ENCODE measurements at places on chromosomes 13 and 19.
A peak's percentile ranks its signal among the peaks of the same experiment; 100 is the strongest.

DNA sequence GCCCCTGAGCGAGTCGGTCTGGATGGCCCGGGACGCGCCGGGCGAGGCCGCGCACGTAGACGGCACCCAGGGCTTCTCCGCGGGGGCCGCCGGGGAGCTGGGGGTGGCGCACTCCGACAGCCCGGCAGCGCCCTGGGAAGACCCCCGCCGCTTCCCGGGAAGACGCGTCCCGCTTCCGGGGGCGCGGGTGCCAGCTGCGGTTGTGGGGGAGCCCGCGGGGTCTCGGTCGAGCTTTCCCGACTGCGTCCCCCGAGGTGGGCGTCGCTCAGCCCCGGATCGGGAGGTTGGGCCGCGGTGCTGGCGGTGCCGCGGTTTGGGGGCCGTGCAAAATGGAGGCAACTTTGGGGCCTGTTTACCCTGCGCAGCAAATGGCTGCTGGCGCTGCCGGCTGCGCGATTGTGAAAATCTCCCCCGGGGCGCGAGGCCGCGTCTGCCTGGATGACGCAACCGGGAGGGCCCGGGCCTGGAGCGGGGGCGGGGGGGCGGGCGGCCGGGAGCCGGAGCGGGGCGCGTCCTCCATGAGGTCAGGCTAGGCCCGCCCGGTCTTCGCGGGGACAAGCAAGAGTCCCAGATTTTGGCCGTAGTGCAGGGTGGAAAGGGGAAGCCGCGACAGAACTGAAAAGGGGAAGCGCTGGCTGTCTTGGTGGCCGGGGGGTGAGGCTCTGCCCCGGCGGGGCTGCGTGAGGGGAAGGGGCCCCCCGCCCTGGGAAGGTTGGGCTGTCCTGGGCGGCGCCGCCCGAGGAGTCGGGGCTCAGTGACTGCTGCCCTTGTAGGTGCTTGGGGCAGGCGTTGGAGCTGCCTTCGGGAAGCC, 11.3 kb downstream of the PEAK3 start:
- peak; percentile 75 for DNase-seq

DNA sequence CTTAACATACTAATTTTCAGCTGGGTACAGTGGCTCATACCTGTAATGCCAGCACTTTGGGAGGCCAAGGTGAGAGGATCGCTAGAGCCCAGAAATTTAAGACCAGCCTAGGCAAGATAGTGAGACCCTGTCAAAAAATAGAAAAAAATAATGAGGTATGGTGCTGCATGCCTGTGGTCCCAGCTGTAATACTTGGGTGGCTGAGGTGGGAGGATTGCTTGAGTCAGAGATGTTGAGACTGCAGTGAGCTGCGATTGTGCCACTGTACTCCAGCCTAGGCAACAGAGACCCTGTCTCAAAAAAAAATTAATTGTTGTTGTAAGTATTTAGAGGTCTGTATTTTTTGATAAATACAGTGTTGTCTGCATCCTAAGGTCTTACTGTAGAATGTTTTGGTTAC, 66.8 kb downstream of the FNDC3A start:
- DNase-seq = no peak

- DNase-seq = no peak
These were observed 66.8 kb upstream of the RAP2A start for GRCh38 chr13:97367016-97367822.

DNA sequence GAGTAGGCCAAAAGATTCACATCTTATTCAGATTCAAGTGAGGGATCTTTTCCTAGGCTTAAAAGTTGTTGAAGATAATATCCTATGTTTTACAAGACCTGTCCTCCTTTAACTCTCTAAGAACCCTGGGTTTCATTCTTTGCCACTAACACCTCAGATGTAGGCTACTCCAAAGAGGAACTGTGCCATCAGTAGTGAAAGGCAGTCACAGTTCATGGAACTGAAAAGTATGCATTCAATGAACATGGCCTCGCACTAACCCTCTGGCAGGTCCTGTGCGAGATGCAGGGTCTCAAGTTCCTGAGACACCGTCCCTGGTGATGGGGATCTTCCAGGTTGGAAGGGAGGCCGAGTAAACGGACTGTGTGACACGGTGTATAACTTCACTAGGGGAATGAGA, 4.3 kb downstream of the LGALS14 start:
- DNase-seq = no peak

DNA sequence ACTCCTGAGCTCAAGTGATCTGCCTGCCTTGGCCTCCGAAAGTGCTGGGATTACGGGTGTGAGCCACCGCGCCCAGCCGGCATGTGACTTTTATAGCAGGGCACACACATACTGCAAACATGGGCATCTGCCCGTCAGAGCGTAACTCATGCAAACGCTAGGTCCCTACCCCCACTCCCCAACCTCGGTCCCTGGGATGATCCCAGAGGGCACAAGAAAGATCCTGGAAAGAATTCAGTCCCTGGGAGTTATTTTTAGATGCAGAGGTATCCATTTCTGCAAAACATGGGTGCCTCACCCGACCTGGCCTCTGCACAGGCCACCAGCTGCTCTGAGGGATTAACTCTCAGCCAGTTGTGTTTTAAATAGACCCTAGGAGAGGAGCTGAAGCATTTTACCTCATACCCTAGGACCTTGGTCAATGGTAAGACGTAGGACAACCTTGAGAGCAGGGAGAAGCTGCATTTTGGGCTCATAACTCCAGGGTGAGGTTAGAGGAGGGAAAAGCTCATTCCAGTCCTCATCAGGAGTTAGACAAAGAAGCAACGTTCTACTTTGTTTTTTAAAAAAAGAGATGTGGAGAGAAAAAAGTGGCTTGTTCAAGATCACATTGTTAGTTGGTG, 10.8 kb downstream of the TMEM38A start:
- peak; percentile 67 for DNase-seq

- DNase-seq = no peak
These were observed at the start of the genes COL4A1 and COL4A2 for GRCh38 chr13:110306960-110307766. COL4A1 (minus strand) TSS chr13:110307157; CDS start chr13:110307027, 130 bp downstream. COL4A2 (plus strand) TSS chr13:110307284; CDS start chr13:110307904, 620 bp downstream.

DNA sequence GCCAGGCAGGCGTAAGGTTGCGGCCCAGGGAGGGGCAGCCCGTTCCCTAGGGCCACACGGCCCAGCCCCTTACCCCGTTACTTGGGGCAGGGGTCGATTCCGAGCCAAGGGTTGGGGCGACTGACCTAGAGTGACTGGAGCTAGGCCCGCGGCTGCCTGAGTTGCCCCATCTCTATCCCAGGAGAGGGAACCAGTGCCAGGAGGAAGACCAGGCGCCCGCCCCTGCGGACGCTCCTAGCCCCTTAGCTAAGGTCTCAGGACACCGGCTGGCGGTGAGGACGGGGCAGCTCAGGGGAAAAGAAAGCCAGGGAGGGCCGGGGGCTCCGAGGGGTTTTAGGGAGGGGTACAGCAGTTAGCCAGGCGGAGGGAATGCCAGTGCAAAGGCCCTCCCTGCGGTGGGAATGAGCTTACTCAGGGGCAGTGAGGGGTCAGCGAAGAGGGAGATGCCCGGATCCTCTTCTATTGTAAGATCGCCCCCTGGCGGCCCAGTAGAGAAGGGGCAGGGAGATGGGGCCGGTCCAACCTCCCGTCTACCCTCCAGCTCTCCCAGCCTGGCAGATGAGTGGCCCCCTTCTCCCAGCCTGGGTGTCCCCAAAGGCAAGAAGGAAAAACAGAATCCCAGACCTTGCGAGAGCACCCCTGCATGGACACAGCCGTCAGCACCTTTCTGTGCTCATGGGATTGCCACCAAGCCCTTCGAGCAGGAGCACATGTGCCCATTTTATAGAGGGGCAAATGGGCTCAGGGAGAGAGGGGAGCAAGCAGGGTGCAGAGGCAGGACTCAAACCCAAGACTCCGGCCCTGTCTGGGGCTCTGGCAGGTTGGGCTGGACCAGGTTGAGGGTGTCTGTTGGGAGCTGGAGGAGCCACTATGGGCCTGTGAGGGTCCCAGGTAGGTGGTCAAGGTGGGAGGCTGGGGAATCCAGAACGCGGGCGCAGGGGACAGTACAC, 16.3 kb downstream of the CILP2 start:
- peak; percentile 83 for DNase-seq

DNA sequence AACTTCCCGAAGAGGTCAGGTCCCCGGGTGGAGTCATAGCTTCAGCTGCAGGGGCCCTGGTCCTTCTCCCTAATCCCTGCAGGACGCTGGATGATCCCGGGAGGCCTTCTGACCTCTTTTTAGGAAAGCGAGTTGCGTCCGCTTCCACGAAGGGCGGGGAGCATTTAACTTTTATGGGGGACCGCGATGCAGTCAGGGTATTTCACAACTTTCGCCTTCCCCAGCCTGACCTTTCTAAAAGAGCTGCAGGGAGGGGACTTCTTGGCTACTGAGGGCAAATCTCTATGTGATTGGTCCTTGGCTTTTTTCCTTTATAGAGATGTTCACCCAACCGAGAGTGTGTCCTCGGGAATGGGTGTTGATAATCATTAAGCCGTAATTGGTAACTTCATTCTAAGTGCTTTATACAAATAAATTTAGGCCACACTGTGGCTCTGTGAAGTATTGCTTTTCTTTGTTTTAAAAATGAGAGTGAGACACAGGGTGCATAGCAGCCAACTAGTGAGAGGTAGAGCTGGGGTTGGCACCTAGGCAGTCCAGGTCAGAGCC, 778 bp downstream of the ZNF230 start:
- peak; percentile 38 for DNase-seq

DNA sequence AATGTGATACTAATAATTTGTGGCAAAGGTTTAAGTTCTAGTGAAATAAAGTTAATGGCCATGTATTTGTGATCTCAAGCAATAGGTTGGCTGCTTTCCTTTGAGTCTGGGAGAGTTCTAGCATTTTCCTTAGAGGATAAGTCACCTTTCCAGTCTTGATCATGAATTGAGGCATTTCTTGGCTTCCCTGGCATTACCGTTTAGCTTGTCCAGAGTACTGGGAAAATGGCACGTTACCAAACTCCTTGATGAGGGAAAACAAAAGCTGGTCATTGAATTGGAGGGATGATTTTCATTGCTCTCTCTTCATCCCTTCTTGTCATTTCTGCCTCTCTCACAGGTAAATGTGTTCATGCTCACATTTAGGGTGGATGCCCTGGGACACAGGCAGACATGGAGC, 34.0 kb upstream of the SPRY2 start:
- no peak for DNase-seq

DNA sequence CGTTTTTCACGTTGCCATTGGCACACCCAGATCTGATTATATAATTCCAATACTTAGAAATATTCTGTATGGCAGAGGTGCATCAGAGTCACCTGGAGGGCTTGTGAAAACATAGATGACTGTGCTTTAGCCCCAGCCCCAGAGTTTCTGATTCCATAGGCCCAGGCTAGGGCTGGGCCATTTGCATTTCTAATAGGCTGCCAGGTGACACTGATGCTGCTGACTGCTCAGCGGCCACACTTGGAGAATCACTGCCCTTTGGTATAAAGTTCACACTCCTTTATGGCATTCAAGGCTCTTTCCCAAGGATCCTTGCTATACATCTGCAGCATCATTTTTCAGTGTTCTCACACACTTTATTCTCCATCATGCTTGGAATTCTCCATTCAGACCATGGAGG, 137.1 kb downstream of the AKAP11 start:
- no peak for DNase-seq

DNA sequence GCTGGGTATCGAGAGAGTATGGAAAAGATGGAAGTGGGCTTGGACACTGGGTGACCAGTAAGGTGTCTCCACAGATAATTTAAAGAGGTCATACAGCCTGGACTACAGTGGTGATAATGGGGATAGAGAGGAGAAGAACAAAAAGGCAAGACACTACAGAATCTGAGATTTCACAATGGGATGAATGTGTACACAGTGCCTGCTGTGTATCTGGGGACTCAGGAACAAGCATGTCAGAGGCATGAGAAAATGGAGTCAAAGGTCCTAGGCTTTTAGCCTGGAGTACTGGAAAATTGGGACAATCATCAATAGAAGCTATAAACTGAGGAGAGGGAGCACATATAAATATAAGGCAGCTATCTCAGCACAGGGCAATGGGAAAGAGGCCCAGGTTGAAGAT, 69.4 kb downstream of the TSC22D1 start:
- no peak for DNase-seq

DNA sequence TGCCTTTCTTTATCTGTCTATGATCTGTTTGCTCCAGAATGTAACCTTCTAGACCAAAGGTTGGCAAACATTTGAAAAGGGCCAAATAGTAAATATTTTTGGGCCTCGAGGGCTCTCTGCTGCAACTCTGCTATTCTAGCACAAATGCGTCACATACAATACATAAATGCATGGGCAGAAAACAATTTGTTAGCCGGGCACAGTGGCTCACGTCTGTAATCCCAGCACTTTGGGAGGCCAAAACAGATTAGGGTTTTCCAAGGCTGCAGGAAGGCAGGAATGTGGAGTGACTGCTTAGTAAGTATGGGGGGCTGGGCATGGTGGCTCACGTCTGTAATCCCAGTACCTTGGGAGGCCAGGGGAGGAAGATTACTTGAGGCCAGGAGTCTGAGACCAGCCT, 21.9 kb upstream of the EVI5L start:
- DNase-seq = no peak

DNA sequence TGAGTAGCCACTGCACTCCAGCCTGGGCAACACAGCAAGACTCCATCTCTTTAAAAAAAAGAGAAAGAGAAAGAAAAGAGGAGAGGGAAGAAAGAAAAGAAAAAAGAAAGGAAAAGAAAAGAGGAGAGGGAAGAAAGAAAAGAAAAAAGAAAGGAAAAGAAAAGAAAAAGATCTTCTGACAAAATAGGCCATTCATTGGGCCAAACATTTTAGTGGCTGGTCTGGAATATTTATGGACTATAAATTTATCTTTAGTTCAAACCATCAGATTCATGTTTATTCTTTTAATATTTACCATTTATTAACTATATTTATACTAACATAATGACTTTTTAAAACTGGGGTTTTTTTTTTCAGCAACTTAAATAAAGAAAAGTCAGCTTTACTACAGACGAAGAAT, 85.6 kb upstream of the KLF5 start:
- no peak for DNase-seq

GRCh38 chr13:52994865-52995264, 33.7 kb upstream of the OLFM4 start:
- peak; percentile 70 for DNase-seq

- DNase-seq = peak; percentile 16
These were observed 5.4 kb downstream of the PRR12 start for GRCh38 chr19:49596407-49596806.

GRCh38 chr13:102915393-102915930, 69.6 kb downstream of the ERCC5 start:
- no peak for DNase-seq

DNA sequence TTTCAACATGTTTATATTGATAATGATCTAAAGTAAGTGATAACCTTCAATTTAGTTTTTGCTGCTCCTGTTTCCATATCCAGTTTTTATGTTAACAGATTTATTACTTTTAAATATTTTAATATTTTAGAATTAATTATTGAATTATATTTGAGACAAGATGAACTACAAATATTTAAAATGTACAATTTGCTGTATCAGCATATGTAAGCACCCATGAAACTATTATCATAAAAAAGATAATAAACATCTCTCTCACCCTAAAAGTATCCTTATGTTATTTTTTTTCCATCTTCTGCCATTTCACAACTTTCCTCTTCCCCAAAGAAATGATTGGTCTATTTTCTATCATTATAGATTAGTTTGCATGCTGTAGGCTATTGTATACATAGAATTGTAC, 1426.6 kb upstream of the PRR20A start:
- no peak for DNase-seq

DNA sequence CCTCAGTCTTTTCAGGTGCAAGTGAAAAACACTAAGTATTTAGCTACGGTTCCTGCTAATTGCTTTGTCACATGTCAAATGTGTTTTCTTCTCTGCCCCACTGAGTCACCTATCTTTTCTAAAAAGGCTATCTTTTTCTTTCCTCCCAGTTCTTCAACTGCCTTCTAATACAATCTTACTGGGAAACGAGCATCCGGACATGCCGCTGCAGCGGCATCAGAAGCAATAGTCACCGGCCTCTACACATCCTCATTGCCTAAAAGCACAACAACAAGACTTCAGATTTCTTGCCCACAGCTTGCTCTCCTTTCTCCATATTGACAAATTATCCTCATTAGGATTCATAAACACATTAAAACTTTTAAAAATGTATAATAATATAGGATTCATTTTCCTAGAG, 1.2 kb downstream of the PCDH9 start:
- DNase-seq = no peak

Data from D341Med (cell line).